ENCODE measurements at places on chromosomes 4 and X.

DNA sequence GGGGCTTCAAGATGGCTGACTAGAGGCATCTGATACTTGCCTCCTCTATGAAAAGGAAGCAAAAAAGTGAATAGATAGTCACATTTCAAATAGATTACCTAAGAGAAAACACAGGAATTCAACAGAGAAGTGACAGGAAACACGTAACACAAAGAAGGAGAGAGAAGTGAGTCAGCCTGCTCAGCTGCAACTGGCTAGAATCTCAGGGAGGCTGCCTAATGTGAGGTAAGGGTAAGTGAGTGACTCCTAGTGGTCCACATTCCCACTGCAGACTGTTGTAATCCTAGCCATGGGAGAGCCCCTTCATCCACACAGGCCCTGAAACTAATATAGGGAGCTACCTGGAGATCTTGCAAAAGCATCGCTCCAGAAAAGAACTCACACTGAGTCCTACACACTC is 179.2 kb downstream of the SLC7A11 start:
- no peak for DNase-seq

- DNase-seq: no peak
These were observed 12.4 kb downstream of the NSD2 start for GRCh38 chr4:1883583-1883982.

DNA sequence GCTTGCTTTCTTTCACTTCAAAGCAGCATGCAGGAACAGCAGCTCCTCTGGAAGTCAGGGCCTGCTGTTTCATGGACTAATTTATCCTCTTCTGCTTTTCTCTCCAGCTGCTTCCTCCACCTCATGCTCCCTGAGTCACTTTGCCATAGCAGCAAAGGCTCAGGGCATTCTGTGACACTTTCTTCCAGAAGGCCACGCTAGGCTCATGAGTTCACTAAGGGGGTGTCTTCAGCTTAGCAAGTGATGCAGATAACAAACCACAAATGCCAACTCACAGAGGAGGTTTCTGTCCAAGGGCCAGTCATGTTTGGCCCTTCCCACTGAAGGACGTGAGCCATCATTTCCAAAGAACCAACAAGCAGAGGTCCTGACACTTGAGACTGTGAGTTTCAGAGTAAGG is 200.2 kb downstream of the ADGRA3 start:
- no peak for DNase-seq

DNA sequence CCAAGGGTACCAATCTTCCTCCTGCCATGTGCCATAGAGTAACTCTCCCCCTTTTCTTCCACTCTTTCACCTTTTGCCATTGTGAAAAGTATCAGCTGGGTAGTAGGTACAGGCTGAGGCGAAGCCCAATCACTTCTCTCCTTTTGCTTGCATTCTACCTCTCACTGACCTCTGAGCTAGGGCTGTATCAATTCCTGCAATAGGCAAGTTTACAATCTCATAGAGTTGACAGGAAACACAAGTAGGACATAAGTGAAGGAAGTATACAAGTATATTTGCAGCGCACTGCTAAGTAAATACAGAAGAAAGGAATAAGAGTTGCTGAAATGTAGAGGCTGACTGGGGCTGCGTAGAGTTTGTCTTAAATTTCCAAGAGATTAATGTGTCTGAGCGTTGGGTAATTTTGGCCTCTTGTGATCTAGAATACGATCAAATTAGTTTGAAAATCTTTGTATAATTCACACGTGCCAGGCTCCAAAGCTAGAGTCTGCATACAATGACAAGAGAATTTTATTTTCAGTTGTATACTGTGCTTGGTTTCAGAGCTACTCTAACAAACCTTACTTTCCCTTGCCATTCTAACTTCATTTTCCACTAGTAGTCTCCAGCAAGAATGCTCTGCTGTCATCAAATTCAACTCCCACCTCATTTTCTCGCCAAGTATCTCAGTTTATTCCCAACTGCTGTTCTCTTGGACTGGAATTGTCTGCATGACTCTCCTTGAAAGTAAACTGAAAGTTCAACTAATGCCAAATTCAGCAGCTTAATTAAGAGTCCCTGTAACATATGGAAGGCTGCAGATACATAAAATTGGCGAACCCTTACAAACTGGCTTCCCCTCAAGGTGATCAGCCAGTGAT is 90.3 kb downstream of the ATP11C start:
- DNase-seq: no peak

GRCh38 chrX:9071031-9071650 is 37.2 kb upstream of the FAM9B start:
- DNase-seq: no peak
